Stimulated activated CD4-positive, alpha-beta T cell treated with anti-CD3 and anti-CD28 coated beads, Interleukin-1b, Interleukin-23, amount 100 ng/mL, for 4 hours (primary cell): ENCODE measurements at places on chromosomes 12 and 14.

DNA sequence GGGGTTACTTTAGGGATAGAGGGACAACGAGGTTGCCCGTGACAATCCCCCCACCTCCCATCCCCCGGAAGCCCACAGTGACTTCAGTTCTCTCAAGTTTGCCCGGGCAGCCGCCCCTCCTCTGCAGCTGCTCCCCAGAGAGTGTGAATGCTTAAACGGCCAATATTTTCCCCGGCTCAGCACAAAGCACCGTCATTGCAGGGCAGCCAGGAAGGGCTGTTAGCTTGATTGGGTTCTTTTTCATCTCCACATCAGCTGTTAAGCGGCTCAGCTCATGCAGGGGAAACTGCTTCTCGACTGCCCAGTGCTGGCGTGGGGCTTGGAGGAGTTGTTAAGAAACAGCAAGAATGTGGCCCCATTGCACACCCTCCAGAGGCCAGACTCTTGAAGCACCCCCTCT is 120.5 kb upstream of the NCOR2 start:
- DNase-seq = peak; percentile 6

- no peak for DNase-seq
Observed at GRCh38 chr12:66538970-66539369, 139.9 kb downstream of the GRIP1 start.

GRCh38 chr12:132342251-132343227 is 13.2 kb upstream of the GALNT9 start:
- DNase-seq = no peak

DNA sequence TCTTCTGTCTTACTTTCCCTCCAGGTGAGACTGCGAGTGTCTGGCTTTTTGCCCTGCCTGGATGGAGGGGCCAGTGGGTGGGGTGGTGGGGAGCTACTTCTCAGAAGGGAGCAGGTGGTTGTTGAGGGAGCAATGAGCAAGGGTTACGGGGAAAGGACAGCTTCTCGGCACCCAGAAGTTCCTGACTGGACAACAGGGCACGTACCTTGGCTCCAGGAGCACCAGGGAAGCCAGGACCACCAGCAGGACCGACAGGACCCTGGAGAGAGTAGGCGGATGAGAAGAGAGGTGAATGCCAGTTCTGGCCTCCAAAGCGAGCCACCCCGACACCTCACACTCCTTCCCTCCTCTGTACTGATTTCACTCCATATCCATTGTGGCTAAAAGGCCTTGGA is 15.3 kb downstream of the COL2A1 start:
- no peak for DNase-seq

DNA sequence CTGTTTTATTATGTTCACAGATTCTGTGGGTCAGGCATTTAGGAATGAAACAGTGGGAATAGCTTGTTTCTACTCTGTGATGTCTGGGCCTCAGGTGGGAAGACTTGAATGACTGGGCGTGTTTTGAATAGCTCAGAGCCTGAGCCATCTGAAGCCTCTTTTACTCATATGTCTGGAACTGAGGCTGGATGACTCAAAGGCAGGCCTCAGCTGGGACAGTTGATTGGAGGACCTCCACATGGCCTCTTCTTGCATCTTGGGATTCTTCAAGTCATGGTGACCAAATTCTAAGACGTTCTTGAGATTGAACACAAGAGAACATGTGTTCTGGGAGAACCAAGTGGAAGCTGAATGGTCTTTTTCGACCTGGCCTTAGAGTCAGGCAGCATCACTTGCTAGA is 45.8 kb upstream of the TBX3 start:
- DNase-seq = no peak

DNA sequence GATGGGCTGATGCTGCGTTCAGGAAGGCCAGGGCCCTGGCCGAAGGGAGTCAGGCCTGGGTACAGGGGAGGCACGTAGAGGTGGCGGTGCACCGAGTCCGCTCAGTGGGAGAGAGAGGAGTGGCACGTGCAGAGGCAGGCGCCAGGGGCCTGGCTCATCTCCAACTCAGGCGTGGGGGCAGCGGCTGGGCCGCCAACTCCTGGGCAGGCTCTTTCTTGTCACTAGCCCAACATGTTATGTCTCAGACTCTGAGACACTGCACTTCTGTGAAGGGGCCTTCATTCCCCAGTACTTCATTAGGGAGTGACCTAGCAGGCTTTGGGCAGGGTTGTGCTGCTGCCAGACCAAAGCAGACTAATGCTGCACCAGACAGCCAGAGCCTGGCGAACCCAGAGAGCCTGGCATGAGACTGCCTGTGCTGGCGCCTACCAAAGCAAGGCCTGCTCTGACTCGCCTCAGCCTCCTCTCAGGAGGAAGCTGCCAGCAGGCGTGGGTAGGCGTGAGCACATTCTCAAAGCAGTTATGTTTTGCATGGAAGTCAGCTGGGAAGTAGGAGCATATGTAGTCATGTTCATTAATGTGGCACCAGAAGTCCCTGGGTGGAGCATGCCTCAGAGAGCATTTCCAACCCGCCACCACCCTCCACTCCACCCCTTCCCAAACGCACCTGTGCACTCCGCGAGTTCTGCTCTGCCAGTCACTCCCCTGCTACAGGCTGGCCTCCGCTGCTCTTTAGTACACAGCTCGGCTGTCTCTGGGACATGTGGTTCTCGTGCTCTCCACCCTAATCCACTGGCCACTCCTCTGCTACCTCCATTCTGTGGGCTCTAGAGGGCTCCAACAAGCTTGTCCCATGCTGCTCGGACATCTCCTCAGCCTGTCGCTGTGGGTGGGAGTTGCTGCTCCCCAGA is 9.7 kb downstream of the CKB start:
- DNase-seq = no peak

GRCh38 chr14:99412117-99413061 is 68.3 kb downstream of the SETD3 start:
- DNase-seq = no peak

GRCh38 chr12:32457251-32458025 is 58.1 kb downstream of the FGD4 start:
- no peak for DNase-seq

- DNase-seq = no peak
Observed at GRCh38 chr14:103600503-103600902, 28.5 kb upstream of the KLC1 start.

DNA sequence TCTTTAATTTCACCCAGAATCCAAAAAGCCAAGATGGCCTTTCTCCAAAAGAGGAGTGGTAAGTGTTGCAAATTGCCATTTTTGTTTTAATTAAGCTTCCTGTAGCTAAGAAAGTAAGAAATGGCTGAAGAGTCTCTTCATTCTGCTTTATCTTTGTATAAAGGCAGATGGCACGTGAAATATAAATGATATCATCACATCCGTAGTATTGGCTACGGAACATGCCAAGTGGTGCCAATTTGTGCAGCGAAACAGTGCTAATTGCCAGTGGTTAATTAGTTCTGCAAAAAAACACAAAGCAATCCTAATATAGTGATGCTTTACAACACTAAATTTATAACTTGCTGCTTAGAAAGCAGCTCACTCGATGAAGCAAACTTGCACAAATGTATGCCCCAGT is 29.4 kb downstream of the PLEKHG7 start:
- DNase-seq = no peak

DNA sequence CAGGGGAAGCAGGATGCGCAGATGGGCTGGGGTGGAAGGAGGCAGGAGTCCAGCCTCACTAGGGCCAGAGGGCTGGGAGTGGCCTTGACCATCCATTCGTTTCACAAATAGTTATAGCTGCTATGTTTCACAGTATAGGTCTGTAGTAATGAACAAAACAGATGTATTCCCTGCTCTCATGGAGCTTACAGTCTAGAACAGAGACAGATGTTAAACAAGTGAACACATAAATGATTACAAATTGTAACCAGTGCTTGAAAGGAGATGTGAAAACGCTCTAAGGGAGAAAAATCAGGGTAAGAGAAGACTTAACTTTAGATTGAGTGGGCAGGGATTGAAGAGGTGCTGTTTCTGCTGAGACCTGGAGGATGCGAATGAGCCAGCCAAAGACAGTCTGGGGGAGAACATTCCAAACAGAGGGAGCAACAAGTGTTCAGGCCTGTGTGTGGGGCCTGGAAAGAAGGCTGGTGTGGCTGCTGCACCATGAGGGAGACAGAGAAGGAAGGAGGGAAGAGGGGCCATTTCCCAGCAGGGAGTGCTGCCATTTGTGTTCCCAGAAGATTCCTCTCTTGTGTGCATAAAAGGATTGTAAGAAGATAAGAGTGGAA is 14.6 kb downstream of the CFAP251 start:
- DNase-seq = no peak
